ENCODE measurements at places on chromosomes 11 and 22. TPM values are rescaled to one million over a fixed set of nuclear protein-coding genes. Genes with fewer than 3 reads are reported as not detected.

DNA sequence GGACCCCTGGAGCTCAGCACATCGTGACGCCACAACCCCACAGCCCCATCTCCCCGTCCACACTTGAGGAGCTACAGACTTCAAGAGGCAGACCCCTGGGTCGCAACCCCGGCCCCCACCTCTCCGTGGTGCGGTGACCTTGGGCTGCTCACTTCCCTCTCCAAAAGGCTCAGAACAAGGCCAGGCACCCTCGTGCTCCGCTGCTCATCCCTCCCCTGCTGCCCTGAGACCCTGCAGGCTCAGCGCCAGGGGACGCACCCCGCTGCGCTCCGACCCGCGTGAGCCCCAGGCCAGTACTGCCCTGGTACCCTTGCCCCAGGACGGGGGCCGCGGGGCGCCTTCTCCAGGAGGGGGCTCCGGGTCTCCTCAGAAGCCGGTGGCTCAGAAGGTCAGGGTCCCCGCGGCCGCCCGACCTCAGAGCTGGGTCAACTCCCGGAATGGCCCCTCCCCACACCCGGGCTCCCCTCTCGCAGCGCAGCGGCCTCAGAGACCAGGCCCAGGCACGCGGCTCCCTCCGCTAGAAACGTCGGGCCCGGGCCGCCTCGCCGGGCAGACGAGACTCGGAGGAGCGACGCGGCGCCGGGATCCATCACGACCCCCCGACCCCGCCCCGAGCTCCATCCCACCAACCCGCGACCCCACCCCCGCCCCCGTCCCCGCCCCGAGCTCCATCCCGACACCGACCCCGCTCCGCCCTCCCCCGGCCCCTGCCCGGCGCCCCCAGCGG is 563 bp downstream of the GATD1 start:
- DNase-seq = peak; percentile 45

- DNase-seq = no peak
Measured at GRCh38 chr22:23709107-23709506, 18.3 kb downstream of the RGL4 start.

- DNase-seq = no peak
Measured at GRCh38 chr11:127866109-127866508, 721.2 kb downstream of the ETS1 start.

GRCh38 chr22:36548606-36549005 is 19.6 kb upstream of the EIF3D start:
- no peak for DNase-seq

The OR5M10 gene
- not detected for total RNA-seq
